ENCODE measurements at places on chromosomes 2 and 18.

DNA sequence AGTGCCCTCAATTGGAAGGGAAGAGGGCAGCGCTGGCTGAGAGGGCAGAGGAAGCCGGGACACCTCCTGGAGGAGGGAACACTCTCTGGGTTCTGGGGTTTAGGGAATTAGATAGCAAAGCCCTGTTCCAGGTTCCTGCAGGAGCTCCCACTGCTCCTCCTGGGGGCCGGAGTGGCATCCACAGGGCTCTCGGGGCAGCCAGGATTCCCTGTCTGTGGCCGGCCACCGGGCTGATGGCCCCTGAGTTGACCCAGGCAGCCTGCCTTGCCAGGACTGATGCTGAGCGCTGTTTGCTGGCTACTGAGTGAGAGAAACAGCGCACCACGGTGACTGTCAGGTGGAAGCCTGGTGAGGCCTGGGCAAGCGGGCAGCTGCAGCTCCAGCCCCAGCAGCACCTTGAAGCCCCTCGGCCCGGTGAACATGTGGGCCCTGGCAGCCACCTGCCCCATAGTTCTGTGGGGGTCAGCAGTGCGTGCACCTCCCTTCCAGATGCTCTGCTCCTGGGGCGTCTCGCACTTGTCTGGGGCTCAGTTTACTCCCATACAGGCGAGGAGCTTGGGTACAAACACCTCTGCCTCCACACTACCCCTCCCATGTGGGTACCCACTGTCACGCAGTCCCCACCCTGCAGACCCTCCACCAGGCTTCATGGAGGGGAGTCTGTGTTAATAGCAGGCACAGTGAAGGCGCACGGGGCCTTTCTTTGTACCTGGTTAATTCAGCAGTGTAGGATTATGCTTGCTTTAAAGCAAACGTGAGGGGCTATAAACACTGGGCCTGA, 7.7 kb upstream of the ALLC start:
- DNase-seq, result no peak

DNA sequence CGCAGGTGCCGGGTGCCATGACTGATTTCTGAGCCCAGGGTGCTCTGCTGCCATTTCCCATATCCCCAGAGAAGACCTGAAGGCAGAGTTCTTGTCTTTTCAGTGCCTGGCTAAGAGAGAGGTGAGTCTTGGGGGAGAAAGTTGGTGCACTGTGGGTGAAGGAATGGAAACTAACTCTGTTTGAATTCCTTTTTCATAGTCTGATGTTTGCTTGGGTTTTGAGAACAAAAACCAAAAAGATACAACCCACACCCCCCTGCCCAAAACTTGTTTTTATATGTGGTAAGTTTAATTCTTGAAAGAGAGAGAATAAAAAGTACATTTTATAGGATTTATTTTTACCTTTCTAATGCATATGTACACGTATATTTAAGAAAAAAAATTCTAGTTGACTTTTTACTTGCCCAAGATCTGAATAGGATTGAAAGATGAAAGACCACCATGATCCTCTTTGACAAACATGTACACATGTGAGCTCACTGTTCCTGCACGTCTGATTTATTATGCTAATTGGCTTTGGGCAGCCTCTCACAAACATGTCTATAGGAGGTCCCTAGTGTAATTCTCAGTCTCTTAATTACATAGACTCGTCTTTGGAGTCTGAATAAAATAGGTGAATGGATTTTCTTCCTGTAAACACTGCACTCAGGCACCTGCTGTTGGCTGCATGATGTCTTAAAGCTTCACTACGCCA, 46.3 kb downstream of the ARL4C start:
- no peak for DNase-seq

DNA sequence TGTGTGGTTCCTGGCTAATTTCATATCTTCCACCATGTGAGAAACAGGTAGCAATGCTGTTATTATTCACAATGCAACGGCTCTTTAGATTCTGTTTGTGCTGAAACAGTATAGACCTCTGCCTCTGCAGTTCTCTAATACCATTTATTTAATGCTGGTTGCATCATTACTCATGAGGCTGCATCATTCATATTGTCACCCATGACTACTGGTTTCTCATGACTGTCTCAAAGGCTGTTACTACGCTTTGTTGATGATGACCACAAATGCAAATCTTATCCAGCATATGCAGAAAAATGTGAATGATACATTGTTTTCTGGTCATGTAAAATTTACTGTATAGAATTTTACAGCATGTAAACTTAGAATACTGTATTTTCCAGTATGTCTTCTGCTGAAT, 22.5 kb downstream of the CAVIN2 start:
- DNase-seq, result peak; percentile 7

DNA sequence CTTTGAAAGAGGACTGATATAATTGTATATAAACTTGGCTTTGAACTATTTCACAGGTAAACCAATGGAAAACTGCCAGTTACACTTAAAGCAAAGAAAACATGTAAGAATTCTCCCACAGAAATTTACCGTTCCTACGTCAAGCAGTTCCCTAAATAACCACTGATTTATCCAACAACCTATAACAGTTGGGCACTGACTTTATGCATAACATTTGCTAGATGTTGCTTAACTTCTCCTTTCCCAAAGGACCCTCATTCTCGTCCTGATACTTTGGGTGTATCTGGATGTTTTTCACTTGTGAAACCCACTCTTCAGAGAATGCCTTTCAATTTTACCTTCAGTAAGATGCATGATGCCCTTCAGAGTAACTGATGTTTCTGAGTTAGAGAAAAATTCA, 43.8 kb downstream of the STAT1 start:
- DNase-seq, result no peak

DNA sequence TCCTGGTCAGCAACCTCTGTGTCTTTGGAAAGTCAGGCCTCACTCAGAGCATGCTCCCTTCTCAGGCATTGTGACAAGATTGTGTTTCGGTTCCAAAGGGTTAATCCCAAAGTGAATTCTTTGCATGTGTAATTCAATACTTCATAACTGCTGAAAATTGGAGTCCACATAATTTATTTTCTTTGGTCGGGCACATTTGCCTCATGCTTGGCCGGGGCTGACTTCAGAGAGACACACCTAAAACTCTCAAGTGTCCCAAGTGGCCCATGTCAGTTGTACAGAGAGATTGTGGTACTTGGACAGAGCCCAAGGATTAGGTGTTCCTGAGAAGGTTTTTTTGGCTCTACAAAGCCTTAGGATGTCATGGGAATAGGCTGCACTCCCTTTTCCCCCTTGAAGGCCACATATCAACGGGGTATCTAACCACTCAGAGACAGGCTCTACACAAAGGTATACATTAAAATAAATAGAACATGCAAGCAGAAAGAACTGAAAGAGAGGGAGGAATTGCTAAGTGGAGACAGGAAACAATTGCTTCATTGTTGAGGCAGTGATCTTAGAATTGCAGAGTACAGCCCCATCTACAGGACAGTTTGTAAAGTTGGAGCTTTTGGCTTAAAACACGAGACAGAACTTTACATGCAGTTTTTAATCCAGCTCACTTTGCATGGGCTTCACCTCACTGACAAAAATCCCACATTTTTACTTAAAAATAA, 1232.3 kb upstream of the ZEB2 start:
- peak; percentile 65 for DNase-seq

DNA sequence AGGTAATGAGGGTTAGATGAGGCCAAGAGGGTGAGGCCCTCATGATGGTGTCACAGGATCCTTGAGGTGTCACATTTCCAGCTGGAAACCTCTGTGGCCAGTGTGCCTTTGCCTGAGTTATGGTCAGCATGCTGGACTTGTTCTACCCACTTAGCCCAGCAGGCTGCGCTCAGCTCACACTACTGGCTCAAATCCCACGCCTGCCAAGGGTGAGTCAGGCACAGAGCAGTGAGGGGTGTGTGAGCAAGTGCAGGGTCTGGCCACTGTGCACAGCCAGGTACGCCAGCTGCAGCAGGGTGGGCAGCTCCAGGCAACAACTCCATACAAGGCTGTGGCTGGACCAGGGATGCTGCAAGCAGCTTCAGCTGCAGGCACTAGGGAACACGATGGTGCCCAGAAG, 616.6 kb upstream of the FSHR start:
- peak; percentile 64 for DNase-seq

- peak; percentile 4 for DNase-seq
Observed at GRCh38 chr18:33291539-33291938, 149.0 kb downstream of the CCDC178 start.

- DNase-seq, result no peak
Observed at GRCh38 chr2:241456546-241456945, 51.8 kb downstream of the STK25 start.

- DNase-seq, result no peak
Observed at GRCh38 chr2:151637271-151637781, 97.0 kb downstream of the NEB start.

GRCh38 chr2:237293978-237294377, 120.0 kb downstream of the COL6A3 start:
- DNase-seq, result no peak

- DNase-seq, result peak; percentile 52
Observed at GRCh38 chr18:10139783-10140410, 226.1 kb downstream of the VAPA start.

- DNase-seq, result peak; percentile 64
Observed at GRCh38 chr2:529424-529823, 147.8 kb downstream of the TMEM18 start.

- no peak for DNase-seq
Observed at GRCh38 chr2:157325786-157326185, at the start of gene ERMN. TSS of gene ERMN (minus strand) at chr2:157325824. CDS start at chr2:157325642, 182 bp downstream.

DNA sequence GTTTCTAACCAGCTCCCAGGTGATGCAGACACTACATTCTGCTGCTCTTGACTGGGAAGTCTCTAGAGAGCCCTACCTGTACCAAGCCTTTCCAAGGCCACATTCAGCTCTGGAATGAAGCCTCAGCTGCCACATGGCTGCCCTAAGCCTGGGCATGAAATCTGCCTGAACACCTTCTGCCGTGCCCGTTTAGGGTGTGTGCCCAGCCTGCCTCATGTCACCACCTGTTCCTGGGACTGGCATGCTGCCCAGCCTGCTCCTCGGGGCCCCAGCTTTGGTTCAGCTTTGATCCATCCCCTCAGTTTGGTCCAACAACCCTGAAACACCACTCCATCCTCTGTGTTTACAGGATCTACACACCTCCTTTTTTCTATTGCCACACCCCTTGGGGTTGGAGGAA, 210.9 kb downstream of the L3MBTL4 start:
- no peak for DNase-seq

GRCh38 chr2:58635801-58636375, 394.8 kb upstream of the FANCL start:
- DNase-seq, result no peak

GRCh38 chr2:64681479-64681967, 27.8 kb upstream of the SERTAD2 start:
- no peak for DNase-seq

DNA sequence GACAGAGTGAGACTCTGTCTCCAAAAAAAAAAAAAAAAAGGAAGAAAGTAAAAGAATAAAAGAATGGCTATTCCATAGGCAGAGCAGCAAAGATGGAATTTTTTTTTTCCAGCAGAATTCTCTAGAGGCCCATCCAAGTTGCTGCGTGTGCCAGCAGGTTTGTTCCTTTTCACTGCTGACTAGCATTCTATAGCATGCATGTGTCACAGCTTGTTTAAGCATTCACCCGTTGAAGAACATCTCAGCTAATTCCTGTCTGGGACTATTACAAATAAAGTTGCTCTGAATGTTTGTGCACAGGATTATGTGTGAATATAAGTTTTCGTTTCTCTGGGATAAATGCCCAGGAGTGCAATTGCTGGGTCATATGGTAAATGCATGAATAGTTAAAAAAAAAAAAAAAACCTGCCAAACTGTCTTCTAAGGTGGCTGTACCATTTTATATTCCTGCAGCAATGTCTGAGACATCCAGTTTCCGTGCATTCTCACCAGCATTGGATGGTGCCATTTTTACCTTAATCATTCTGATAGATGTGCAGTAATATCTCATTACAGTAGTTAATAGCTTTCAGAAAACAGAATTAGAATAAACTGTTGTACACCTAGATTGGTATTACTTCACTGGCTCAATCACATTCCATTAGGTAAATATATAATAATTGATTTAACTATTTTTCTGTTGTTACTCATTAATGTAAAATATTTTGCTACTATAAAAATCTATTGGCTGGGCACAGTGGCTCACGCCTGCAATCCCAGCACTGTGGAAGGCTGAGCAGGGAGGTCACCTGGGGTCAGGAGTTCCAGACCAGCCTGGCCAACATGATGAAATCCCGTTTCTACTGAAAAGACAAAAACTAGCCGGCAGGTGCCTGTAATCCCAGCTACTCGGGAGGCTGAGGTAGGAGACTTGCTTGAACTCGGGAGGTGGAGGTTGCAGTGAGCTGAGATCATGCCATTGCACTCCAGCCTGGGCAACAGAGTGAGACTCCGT, 47.5 kb upstream of the ASAP2 start:
- no peak for DNase-seq

DNA sequence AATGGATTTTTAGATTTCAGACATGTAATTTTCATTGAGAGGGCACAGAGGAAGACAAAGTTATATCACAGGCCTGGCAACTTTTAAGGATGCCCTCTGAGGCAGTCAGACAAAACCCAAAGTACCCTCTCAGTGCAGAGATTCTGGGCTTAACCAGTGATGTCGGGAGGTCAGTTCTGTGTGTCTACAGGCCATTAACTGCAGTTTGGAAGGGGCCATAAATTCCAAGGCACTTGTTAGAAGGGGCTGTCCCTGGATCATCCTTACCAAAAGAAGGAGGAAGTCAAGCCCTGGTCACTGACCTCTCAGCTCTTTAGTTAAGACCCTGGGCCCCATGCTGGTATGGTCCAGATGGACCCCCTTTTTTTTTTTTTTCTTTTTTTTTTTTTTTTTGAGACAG, 60.7 kb downstream of the LRRFIP1 start:
- DNase-seq, result no peak

- no peak for DNase-seq
Observed at GRCh38 chr18:68666381-68666780, 48.5 kb downstream of the TMX3 start.

DNA sequence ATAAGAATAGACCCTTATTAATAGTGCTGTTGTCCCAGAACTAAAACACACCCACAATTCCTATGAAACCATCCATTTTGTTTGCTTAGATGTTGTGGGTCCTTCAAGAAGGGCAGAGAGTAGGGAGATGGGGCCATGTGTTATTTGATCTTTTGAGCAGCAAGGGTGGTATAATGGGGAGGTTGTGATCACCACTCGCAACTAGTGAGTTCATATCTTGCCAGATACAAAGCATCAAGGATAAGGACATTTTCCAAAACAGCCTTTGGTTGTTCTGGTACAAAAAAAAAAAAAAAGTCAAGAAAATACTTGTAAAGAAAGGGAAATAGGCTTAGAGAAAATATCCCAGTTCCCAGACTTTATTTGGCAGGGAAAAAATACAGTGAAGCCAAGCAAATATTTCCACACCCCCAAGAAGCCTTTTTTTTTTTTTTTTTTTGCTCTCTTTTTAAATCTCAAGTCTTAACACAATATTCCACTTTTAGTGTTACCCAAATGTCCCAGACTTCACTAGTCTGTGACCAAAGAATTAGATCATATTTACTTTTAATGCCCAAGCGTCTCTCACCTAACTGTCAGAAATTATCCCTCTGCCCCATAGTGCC, 54.1 kb downstream of the ANTXR1 start:
- DNase-seq, result no peak

- peak; percentile 81 for DNase-seq
Observed at GRCh38 chr2:182038576-182038975, 52.9 kb downstream of the PPP1R1C start.

- DNase-seq, result no peak
Observed at GRCh38 chr2:123514613-123515207, 510.4 kb upstream of the CNTNAP5 start.

- DNase-seq, result no peak
Observed at GRCh38 chr18:34866310-34866709, 156.2 kb downstream of the DTNA start.

- no peak for DNase-seq
Observed at GRCh38 chr2:176865336-176865735, 347.3 kb upstream of the HNRNPA3 start.

GRCh38 chr2:227908266-227909054, 37.0 kb downstream of the DAW1 start:
- DNase-seq, result peak; percentile 67

GRCh38 chr2:241110607-241111439, 8.7 kb upstream of the MTERF4 start:
- no peak for DNase-seq

Measured in HT1080 (cell line).